Effector CD4-positive, alpha-beta T cell (primary cell): ENCODE measurements at places on chromosomes 7 and 10.

DNA sequence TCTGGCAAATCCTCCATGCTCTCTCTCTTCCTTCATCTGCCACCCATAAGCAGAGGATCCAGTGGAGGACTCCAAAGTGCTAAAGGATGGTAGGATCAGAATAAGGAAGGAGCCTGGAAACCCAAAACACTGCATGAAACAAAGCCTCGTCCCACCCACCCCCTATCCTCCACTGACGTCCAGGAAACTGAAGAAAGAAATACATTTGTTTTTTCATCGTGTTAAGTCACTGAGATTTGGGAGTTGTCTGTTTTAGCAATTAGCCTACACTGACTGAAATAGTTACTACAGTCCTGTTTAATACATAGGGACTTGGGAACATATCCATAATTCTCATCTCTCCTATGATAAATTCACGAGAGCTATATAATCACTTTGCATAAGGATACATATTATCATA is 14.8 kb downstream of the ANXA7 start:
- no peak for DNase-seq

- no peak for DNase-seq
Observed at GRCh38 chr10:78448470-78448869, 414.8 kb downstream of the RPS24 start.

GRCh38 chr10:6474871-6475270 is 105.2 kb downstream of the PRKCQ start:
- DNase-seq = no peak

DNA sequence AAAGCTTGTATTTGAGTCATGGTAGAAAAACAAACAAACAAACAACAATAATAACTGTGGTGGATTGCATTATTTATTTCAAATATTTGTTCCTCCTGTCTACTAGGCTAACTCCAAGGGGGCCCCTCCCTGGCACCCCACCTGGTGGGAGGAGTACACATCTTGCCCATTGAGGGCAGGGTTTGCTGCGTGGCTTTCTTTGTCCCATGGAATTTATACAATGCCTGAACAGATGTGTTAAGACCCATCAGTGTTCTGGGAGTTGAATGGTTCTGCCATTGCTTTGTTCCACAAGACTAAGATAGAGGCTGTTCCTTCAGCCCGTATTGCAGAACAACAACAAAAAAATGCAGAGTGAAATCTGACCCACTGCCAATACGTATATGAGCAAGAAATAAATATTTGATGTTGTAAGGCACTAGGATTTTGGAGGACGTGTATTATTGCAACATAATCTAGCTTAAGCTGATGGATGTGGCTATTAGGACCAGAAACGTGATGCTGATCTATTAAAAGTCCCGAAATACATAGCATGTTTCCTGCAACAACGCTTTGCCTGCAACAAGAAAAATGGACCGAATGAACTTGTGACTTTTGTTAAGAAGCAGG is 119.1 kb upstream of the JCAD start:
- DNase-seq = no peak

DNA sequence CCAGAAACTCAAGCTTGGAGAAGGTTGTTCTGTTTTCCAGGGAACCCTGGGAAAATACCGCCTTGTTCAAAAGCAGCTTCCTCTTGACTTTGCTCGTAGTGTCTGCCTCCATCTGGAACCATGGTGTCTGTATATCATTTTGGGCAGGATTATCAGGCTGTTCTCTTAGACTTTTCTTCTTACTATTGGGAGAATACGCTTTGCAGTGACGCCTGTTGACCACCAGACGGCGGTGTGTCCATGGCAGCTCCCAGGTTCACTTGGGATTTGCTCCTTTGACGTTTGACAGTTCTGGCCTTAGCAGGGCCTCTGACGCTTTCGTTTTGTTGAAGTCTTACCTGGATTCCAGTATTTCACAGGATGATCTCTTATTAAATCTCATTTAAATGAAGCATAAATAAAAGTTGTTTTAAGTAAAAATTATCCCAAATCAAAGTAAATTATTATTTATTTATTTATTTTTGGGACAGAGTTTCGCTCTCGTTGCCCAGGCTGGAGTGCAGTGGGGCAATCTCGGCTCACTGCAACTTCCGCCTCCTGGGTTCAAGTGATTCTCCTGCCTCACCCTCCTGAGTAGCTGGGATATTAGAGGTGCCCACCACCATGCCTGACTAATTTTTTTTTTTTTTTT is 41.8 kb upstream of the GJD4 start:
- peak; percentile 24 for DNase-seq
